NCI-H69 (cell line): ENCODE measurements at places on chromosomes 5 and 9.

DNA sequence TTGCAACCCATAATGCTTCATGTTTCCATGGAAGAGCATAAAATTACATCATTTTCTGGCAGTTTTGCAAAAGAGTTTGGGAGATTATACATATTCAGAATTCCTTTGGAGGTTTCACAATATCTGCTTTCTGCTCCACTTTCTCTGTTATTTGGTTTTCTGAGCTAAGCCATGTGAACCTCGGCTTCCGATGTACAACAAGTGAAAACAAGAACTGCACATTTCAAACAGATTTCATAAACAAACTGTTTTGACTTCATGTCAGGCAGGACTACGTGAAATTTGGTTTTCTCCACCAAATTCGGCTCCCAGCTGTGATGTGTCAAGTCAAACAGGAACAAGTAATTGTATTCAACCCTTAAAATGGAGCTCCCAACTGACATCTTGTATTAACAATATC lies 609.8 kb downstream of the IRX1 start:
- DNase-seq: no peak

- DNase-seq: peak; percentile 77
These were observed 6.6 kb upstream of the NFIB start for GRCh38 chr9:14320271-14321181.

DNA sequence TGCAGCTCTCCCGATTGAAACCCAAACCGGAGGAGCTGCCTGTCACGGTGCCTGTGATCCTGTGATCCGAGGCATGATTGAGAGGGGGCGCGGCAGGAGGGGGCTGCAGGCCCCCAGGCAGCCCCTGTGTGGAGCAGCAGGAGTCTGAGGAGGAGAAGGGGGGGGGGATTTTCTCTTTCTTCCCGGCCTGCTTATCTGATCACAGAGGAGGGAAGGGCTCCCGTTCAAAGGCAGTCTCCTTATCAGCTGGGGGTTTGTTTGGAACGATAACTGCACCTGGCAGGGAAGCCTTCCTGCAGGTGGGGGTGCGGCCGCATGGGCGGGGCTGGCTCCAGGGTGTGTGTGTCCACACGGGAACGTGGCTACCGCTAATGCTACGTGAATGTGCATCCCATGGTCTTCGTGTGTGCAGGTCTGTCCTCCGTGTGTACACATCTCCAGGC lies 38.4 kb downstream of the LMX1B start:
- DNase-seq: peak; percentile 34

GRCh38 chr5:109743041-109743531 lies 53.4 kb downstream of the MAN2A1 start:
- no peak for DNase-seq

GRCh38 chr5:177496727-177497291 lies 595 bp downstream of the PDLIM7 start:
- peak; percentile 94 for DNase-seq

DNA sequence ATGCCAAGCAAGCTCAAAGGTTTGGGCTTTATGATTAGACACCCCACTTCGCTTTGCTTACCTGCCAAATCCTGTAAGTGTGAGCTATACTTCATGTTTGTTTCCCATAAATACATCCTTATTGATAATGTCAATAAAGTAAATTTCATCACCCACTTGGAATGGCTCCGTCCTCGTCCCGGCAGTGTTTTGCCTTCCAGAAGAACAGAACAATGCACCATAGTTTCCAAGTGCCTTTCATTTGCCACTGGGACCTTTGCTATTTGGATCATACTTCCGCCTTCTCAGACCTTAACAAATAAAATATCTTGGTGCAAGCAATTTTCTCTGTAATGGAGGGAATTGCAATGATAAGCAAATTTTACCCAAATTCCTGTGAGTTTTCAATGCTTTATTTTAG lies 229.3 kb downstream of the PIK3R1 start:
- no peak for DNase-seq

DNA sequence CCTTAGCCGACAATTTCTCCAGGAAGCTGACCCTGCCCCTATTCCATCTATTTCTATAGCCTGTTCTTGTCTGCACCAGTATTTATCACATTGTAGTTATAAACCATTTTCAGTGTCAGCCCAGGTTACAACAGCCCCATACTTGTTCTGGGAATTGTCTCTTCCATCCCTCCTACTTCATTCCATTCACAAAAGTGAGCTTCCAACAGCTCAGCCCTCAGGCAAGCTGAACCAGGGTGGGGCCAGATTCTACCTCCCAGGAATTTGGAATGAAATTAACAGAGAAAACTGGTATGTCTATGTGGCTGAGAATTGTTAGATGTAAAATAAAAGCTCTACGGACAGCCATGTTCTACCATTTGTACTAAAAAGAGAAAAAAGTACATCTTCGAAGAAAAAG lies 36.1 kb downstream of the STRBP start:
- no peak for DNase-seq

- DNase-seq: no peak
These were observed 27.2 kb downstream of the NEK6 start for GRCh38 chr9:124284940-124285441.

DNA sequence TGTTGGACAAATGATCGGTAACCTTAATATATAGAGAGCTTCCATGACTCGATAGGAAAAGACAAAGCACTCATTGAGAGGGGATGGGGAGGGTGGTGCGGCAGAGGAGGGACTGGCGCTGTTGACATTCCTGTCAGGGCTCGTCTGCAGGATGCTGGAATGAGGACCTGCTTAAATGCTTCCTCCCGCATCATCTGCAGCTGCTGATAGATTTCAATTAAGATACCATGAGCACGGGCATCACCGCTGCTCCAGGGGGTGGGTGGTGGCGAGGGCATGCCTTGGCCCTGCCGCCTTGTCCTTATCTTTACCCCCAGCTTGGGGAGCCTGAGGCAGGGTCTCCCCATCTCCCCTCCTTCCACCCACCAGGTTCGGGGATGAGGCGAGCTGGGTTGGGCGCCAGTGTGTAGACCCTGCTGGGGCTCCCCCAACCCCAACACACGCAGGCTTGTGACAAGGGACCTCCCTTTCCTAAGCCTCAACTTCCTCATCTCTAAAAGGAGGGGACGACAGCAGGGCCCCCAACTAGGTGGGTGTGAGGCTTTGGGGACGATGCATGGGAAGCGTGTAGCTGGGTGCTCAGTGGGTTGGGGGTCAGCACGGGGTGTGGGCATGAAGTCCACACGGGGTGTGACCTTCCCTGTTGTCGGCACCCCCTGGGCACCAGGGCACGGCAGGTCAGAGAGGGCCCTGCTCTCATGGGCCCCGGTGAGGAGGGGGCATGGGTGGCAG lies 11.7 kb upstream of the QRFP start:
- peak; percentile 25 for DNase-seq

GRCh38 chr5:178314061-178314660 lies 81.6 kb upstream of the PHYKPL start:
- DNase-seq: no peak

DNA sequence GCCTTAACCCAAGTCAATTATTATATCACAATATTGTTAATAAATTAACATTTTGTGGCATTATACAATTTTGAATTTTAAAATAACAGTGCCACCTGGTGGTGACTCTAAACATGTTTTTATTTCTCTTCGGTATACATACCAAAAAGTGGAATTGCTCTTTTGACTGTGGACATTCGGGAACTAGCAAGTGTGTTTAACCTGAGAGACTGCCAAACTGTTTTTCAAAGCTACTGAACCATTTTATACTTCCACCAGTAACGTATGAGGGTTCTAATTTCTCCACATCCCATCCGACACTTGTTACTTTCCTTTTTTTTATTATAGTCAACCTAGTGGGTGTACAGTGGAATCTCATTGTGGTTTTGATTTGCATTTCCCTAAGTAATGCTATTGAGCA lies 18.3 kb upstream of the HSDL2 start:
- DNase-seq: peak; percentile 63

GRCh38 chr5:167389537-167389936 lies 901.9 kb upstream of the WWC1 start:
- DNase-seq: no peak

- DNase-seq: no peak
These were observed 13.0 kb upstream of the PCDHAC2 start for GRCh38 chr5:140953234-140953633.

DNA sequence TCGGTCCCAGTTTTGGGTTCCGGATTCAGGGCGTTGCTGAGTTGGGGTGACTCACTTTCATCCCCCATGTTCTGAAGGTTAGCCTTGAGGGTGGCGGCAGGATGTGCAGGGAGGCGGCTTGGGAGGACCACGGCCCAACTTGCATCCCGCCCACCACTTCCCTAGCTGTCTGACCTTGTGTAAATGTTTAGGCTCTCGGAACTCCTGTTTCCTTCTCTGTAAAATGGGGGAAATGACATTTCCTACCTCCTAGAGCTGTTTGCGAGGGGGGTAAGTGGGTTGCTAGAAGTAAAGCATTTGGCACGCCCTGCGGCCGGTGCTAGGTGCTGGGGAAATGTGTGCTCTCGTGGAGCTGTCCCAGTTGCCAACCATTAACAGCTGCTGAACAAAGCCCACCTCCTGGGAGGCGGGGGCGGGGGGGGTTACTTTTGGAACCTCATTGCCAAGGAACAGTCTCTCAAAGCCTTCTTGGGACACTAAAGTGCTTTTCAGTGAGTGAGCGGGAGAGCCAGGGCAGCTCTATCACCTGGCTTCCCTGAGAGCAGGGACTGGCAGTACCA lies 27.5 kb downstream of the PTGES2 start:
- DNase-seq: no peak

GRCh38 chr9:5760338-5760737 lies 72.6 kb downstream of the ERMP1 start:
- DNase-seq: no peak

GRCh38 chr5:89596821-89597220 lies 713.8 kb upstream of the MEF2C start:
- no peak for DNase-seq

DNA sequence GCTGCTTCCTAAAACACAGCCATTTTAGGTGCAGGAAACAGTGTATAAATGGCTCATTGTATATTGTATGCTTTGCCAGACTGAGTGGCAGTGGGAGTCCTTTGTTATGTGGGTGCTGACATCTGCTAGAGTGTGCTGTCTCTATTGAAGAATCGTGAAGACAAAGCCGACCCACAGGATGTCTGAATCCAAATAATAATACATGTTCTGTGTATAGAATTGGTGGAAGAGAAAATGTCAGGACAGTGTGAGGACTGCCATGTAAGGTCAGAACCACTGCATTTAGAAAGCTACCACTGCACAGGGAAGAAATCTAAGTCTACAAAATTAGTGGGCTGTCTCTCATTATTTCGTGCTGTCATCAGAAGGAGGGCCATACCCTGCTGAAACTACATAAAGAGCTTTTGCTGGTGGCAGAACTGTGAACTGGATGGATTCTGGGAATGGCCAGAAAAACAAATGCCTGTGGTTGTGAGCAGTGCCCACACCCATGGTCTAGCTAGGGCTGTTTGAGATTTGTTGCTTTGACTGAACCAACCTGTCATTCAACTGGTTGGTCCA lies 2.5 kb downstream of the IL7R start:
- DNase-seq: peak; percentile 96

DNA sequence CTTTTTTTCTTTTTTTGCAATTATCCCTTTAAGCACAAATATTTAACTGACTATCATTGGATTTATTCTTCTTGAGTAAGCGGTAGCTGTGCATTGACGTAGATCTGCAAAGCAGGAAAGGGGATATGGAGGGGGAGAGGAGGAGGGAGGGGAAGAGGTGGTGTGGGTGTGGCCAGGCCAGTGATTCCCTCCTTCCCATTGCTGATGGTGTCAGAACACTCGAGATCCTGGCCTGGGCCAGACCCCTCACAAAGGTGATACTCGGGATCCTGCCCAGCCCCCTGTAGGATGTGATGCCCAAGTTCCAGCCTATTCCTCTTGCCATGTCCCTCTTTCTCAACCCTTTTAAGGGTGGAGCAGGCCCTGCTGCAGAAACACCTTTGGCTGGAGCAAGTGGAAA lies 9.9 kb downstream of the SLC36A3 start:
- no peak for DNase-seq

- peak; percentile 60 for DNase-seq
These were observed 112.7 kb downstream of the OSTF1 start for GRCh38 chr9:75200892-75201470.

- no peak for DNase-seq
These were observed 210.9 kb downstream of the HSPA4 start for GRCh38 chr5:133262690-133263089.

GRCh38 chr5:137051161-137051560 lies 448.0 kb downstream of the SPOCK1 start:
- DNase-seq: peak; percentile 60

GRCh38 chr5:74903165-74903787 lies 37.1 kb upstream of the FAM169A start:
- DNase-seq: peak; percentile 61

DNA sequence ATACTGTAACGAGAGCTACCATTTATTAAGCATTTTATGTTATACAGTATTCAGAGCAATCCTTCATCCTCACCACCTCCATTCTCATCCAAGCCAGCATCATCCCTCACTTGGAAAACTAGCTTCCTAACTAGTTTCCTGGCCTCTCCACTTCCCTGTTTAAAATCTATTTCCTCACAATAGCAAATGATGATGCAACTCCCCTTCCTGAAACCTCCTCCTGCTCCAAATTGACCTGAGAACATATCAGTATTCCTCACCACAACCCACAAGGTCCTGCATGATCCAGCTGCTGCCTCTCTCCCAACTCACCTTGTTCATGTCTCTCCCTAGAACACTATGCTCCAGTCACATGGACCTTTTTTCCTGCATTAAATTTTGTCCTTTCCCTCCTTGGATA lies 4.3 kb upstream of the SLC36A2 start:
- DNase-seq: no peak

GRCh38 chr5:150126921-150127265 lies 28.8 kb downstream of the PDGFRB start:
- DNase-seq: no peak

- DNase-seq: peak; percentile 60
These were observed at the start of gene CCDC69 for GRCh38 chr5:151223447-151224264. TSS of gene CCDC69 (minus strand) at chr5:151224092. CDS start at chr5:151223970, 122 bp downstream.

DNA sequence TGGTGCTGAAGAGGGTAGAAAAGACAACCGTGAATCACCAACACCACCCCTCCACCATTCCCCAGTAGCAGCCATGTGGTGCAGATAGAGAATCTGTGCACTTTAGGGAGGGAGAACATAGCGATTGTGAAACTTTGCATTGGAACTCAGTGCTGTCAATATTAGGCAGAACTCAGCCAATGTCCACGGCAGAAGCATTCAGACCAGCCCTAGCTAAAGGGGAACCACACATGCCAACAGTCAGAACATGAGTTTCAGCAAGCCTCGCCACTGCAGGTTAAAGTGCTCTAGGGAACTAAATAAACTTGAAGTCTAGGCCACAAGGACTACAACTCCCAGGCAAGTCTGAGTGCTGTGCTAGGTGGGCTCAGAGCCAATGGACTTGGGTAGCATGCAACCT lies 38.5 kb upstream of the DEPDC1B start:
- DNase-seq: no peak
